Activated T-helper 2 cell treated with anti-CD3 and anti-CD28 coated beads, Interferon-gamma antibody, Interleukin-2, Interleukin-4, amounts not matched to agents 10 μg/mL and 5 μg/mL and 100 μg/mL, durations not matched to agents 14 hours and 24 hours and 36 hours (primary cell): ENCODE measurements at places on chromosomes 1 and 21. TPM values are rescaled to one million over a fixed set of nuclear protein-coding genes. Genes with fewer than 3 reads are reported as not detected.

The COL18A1 gene
- 2.9 and 3.4 TPM in 2 replicates for total RNA-seq

The FMN2 gene
- not detected in 2 replicates for total RNA-seq

The HUNK gene
- 0.43 and 0.55 TPM in 2 replicates for total RNA-seq

GRCh38 chr1:42003433-42003832, 84.7 kb upstream of the HIVEP3 start:
- DNase-seq: no peak

DNA sequence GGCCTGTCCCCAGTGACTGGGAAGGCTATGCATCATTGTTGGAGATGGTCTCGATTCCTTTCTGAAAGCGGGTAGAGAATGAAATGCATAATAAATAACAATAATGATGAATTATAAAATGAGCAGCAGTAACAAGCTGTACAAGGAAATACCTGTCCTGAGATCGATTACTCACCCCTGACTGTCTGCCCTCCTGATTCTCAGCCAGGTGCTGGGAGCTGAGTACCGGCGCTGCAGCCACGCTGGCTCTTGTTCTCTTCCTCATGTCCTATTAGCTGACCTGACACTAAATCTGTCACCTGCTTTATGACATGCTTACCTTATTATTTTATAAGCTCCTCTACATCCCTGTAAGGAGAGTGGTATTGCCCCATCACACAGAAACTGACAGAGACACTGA, 3.4 kb downstream of the AGPAT3 start:
- DNase-seq: no peak

DNA sequence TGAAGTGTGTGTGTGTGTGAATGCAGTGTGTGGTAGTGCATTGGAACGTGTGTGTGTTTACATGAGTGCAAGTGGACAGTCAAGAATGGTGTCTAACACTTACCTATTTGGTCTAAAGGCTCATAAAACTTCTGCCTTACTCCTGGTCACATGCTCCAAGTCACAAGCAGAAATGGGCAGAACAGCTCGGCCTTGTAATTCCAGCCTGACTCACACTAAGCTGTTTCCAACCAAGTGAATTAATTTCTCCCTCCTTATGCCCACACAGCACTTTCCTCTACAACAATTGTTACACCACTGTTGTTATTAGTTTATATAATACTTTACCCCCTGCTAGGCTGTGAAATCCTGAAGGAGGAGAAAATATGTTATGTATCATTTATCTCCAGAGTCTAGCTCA, 43.8 kb downstream of the DDR2 start:
- DNase-seq: no peak

GRCh38 chr1:18534810-18535205, 54.1 kb downstream of the KLHDC7A start:
- DNase-seq: no peak

GRCh38 chr1:210908257-210908656, 225.7 kb downstream of the KCNH1 start:
- DNase-seq: no peak

GRCh38 chr1:55912438-55912837, 666.9 kb downstream of the PLPP3 start:
- no peak for DNase-seq

GRCh38 chr1:161887730-161888287, 121.7 kb downstream of the ATF6 start:
- DNase-seq: no peak
